HEK293T (cell line): ENCODE measurements at places on chromosomes 7 and 10.

DNA sequence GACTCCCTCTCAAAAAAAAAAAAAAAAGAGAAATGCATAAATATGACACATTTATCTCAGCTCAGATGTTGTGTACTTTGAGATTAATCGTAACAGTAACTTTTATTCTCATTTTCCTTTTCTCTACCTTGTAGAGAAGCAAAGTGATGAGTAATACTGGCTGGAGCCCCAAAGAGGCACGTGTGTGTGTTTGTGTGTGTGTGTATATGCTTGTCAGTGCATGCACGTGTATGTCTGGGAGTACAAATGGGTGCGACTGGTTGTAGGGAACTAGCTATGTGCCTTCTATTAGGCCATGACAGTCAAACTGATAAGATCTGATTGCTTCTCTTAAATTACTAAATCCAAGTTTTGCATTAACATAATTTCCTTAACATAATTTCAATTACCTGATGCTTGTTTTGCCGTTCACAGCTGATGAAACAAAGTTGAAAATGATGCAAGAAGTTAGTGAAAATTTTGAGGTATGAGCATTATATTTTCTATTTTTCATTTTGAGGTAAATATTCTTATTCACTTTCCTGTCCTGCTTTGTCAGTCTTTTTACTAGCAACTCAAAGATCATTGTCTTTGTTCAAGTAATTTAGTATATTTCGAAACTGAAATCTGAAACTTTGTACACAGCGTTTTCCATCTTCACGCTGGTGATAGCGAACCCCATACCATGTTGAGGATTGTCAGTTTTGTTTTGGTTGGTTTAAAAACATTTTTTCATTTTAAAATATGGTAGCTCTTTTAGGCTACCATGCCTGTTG, 3.4 kb downstream of the TRRAP start:
- DNase-seq: no peak

- DNase-seq: no peak
These were observed 9.7 kb downstream of the GET4 start for GRCh38 chr7:885893-886625.

DNA sequence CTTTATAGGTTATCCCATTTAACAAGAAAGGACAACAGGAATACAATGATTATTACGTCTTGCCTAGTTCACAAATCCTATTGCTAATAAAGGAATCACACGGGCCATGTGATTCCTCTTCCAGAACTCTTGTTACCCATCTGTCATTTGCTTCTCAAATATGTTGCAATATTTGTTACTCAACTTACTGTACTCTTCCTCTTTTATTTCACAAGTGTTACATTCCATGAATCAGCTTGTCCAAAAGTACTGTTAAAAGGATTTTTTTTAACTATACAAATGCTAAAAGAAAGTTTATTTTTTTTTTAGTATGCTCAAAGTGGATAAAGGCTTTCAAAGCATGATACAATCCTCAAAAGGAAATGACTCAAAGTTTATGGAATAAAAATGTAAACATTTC, 3.9 kb upstream of the CD36 start:
- no peak for DNase-seq

GRCh38 chr10:51270936-51271530, 196.7 kb downstream of the PRKG1 start:
- no peak for DNase-seq

GRCh38 chr10:85597006-85597405, 769.6 kb downstream of the GRID1 start:
- DNase-seq: no peak

DNA sequence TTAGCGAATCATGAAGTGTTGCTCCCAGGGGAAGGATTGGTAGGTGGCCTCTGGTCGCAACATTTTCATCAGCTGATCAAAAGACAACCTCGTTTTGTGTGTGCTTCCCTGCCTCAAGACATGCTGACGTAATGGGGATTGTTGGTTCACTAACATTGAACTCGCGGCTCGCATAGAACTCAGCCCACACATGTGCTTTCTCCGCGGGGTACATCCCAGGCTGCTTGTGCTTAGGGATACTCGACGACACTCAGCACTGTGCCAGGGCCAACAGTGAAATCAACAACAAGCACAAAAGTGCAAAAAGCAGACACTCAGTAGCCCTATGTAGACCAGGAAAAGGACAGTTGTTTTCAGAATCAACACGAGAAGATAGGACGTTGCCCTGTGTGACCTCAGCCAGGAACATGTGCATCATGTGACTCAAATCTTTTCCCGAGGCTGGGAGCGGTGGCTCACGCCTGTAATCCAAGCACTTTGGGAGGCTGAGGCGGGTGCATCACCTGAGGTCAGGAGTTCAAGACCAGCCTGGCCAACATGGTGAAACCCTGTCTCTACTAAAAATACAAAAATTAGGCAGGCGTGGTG, 20.8 kb downstream of the WIPI2 start:
- DNase-seq: no peak

- DNase-seq: no peak
These were observed 80.1 kb downstream of the OSBPL3 start for GRCh38 chr7:24899905-24900304.

DNA sequence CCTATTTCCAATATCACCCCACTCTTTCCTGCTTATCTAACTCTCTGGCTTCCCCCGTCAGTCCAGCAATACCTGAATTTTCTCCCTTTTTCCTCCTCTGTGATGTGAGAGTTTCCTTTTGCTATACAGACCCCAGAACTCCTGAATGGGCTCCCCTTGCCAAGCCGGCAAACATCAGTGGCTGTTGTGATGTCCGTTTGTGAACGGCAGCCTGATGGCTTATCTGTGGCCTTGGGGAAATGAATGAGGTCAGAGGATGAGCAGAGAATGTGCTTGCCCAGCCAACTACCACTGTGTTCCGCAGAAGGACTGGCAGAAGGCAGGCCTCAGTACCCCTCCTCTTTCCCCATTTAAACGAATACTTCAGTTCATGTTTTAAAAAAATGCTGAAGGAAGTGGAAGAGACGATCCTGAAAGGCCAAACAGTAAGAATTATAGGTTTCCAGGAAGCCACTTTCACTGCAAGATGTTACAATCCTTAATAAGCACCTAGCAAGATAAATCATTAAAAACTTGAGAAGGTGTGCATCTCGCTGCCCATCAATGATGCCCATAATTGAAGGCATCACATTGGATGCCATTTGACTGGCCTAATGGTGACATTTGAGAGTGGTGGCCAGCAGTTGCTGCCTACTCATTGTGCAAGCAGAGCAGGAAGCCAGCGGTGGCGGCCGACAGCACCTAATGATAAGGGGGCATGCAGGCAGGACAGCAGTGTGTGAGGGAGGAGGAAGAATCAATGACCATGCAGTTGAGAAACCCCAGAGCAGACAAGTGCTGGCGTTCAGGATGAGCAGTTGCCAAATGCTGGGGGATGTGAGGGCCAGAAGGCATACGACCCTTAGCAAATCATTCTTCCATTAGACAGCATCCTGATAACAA, 31.5 kb downstream of the SLC18A2 start:
- DNase-seq: no peak

GRCh38 chr10:104321226-104321625, 17.0 kb downstream of the ITPRIP start:
- DNase-seq: no peak

DNA sequence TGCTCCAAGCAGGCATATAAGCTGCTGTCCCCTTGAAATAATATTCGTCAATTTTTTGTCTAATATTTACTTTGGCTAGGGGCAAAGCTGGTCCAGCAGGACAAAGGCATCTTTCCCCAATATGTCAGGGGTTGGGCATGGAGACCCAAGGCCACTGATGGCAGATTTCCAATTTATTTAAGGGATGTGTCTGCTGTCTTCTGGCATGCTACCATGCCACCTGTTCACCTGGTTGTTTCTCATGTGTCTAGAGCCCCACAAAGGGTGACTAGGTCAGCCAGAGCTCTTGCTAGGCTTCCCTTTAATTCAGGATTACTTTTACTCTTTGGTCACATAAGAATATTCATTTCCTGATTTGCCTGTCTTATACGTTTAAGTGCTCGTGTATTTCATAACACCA, 22.1 kb upstream of the SYPL1 start:
- no peak for DNase-seq
